Amygdala (tissue), 56 donors: ENCODE measurements at places on chromosomes 2 and 18.

GRCh38 chr2:228983700-228984099 lies 287.4 kb downstream of the PID1 start:
- DNase-seq, result no peak

GRCh38 chr2:239724194-239724849 lies 300.8 kb downstream of the NDUFA10 start:
- no peak for DNase-seq

DNA sequence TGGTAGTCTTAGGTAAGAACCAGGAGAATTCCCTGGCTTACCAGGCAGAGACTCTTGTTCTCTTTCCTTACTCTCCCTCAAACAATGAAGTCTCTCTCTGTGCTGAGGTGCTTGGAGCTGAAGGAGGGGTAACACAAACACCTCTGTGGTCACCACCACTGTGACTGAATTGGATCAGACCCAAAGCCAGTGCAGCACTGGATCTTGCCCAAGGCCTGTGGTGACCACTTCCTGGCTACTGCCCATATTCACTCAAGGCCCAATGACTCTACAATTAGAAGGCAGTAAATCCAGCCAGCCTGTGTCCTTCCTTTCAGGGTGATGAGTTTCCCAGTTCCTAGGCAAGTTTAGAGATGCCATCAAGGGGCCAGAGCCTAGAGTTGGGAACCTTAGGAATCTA lies 706.8 kb downstream of the SLC4A3 start:
- DNase-seq, result no peak

GRCh38 chr18:79819968-79820351 lies 22.2 kb downstream of the KCNG2 start:
- DNase-seq, result no peak

GRCh38 chr18:11096411-11096810 lies 53.0 kb downstream of the PIEZO2 start:
- DNase-seq, result no peak

DNA sequence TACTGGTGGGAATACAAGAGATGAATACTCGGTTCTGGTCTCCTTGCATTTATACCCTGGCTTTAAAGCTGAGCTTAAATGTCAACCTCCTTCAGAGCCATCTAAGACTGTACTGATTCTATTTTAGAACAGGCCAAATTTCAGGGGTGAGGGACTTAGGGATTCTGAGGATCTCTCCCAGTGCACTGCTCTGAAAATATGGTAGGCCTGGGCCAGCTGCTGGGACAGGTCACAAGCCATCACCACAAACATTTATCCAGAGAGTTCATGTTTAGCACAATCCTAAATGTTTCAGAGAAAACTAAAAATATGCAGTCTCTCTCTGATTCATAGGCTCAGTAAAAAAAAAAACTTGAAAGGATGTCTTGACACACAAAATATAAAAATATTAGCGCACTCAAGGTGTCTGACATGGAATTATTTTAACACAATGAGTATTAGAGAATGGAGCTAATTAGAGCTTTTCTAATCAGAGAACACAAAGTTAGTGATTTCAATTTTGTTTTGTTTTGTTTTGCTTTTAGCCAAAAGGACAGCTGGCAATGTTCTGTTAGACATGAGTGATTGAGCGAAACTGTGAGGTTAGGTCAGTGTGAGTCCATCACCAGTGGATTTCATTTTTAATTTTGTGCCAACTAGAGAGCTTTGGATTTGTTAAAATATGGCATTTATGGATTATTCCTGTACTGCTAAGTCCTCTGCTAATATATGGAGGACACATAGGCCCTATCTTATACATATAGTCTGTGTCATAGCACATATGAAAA lies 38.8 kb downstream of the MFSD6 start:
- no peak for DNase-seq

GRCh38 chr18:76565238-76566173 lies 70.5 kb upstream of the ZNF516 start:
- peak; percentile 12 for DNase-seq

GRCh38 chr2:7096726-7097352 lies 179.6 kb downstream of the RNF144A start:
- no peak for DNase-seq

DNA sequence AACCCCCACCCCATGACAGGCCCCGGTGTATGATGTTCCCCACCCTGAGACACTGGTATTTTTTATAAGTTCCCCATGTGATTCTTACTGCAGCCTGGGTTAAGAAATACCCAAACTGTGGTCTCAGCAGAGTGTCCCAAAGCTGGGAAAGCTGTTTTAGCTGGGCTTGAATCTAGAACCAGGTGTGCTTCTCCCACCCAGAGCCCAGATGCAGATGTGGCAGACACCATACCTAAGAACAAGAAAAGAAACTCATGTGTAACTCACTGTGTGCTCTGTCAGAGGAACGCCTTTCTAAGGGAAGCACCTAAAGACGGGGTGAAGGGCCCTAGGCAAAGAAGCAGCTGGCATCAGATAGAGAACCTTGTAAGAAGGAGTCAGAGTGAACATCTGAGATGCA lies 23.9 kb downstream of the DOK1 start:
- no peak for DNase-seq

DNA sequence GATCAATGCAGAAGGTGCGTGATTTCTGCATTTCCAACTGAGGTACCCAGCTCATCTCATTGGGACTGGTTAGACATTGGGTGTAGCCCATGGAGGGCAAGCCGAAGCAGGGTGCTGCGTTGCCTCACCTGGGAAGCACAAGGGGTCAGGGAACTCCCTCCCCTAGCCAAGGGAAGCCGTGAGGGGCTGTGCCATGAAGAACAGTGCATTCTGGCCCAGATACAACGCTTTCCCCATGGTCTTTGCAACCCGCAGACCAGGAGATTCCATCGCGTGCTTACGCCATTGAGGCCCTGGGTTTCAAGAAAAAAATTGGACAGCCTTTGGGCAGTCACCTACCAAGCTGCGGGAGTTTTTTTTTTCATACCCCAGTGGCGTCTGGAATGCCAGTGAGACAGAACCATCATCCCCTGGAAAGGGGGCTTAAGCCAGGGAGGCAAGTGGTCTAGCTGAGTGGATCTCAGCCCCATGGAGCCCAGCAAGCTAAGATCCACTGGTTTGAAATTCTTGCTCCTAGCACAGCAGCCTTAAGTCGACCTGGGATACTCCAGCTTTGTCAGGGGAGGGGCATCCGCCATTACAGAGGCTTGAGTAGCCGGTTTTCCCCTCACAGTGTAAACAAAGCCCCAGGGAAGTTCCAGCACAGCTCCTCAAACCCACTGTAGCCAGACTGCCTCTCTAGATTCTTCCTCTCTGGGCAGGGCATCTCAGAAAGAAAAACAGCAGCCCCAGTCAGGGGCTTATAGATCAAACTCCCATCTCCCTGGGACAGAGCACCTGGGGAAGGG lies 21.7 kb downstream of the TFPI start:
- no peak for DNase-seq

DNA sequence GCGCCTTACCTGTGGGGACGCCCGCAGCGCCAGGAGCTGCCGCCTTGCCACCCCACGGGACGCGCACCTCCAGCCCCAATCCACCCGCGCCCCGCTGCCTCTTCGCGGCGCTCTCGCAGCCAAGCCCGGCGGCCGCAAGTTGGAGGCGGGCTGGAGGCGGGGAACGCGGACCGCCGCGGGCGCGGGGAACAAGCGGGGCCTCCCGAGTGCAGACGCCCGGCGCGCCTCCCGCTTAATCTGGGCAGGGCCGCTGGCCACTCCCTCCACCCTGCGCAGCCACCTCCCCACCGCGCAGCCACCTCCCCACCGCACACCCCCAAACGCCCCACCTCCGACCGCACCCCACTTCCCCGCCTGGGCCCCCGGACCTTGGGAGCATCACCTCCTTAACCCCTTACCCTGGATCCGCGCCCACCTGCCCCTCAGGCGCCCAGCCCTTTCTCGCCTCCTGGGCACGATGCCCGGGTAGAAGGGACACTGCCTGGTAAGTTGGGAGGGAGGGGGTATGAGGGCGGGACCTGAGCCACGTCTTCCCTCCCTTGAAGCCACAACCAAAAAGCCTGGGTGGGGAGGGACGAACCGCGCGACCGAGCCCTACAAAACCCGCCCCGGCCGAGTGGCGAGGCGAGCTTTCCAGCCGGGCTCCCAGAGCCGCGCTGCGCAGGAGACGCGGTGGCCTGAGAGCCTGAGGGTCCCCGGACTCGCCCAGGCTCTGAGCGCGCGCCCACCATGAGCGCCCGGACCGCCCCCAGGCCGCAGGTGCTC lies at the start of the genes COL4A3 and COL4A4:
COL4A3 (plus strand) TSS at position 627 of the 765 bp plus-strand sequence; CDS start at position 730, 103 bp downstream.
COL4A4 (minus strand) TSS at position 208 of the 765 bp plus-strand sequence. CDS start 16,722 bp downstream, outside the sequence.
- no peak for DNase-seq

DNA sequence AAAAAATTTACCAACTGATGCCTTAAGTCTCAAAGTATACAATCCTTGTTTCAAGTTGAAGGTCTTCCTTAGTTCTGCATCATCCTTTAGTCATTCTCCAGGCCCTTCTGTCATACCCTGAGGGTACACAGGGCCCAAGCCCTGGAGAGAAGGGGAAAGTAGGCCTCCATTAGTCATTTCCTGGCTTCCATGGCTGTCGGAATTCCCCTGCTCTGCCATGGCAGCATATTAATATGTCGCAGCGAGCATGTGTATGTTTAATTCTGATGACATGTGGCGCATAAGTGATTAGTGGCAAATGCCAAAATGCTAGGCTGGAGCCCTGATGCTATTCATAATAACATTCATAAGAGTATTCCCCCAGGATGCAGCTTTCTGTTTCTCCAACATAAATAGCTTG lies 22.1 kb downstream of the GPR39 start:
- DNase-seq, result no peak

DNA sequence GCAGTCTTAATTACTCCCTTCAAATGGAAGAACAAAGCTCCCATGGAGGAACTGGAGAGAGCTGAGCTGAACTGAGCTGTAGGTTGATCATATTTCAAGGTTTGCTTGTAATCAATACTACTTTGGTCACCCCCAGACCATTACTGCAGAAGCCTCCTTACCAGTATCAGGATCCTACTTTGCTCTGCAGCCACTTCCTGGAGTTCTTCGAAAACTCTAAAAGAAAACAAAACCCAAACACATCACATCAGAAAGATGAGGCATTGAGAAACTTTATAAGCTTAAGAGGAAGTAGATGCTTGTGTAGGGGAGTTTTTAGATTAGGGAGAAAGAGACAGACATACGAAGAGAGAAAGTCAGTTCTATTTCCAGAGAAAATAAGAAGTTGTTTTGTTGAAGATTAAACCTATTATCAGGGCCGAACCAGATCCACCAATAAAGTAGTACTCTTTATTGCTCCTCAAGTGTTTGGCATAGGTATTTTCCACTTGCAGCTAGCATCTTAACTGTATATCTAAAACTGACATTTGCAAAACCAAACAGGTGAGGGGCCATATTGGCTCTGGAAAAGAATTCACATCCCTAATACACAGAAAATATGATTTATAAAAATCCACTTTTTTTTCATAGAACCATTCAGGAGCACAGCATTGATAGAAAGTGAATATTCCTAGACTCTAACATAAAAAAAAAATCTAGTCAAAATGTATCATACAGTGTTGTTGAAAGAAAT lies 166.9 kb upstream of the KLF7 start:
- DNase-seq, result no peak

- no peak for DNase-seq
Observed at GRCh38 chr2:151851761-151852160, 23.5 kb upstream of the ARL5A start.

DNA sequence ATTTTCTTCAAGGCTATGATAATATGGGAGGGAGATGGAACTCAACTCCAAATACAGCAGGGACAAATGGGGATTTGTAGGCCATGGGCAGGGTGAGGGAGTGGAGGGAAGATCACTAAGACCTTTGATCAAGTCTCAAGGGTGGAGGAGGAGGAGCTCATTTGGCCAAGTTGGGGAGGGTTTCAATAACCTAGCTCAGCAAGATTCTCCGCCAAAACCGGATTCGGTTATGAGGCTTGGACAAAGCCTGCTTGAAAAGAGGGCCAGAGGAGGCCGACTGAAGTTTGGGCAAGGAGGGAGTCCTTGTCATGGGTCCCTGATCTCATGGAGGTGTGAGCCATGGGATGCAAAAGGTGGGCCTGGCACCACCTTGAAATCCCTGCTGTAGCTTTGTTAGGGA lies 68.8 kb downstream of the TSN start:
- DNase-seq, result no peak

- DNase-seq, result no peak
Observed at GRCh38 chr2:121736140-121736461, 574 bp downstream of the NIFK start.

GRCh38 chr2:195477248-195477995 lies 179.6 kb upstream of the SLC39A10 start:
- DNase-seq, result no peak

DNA sequence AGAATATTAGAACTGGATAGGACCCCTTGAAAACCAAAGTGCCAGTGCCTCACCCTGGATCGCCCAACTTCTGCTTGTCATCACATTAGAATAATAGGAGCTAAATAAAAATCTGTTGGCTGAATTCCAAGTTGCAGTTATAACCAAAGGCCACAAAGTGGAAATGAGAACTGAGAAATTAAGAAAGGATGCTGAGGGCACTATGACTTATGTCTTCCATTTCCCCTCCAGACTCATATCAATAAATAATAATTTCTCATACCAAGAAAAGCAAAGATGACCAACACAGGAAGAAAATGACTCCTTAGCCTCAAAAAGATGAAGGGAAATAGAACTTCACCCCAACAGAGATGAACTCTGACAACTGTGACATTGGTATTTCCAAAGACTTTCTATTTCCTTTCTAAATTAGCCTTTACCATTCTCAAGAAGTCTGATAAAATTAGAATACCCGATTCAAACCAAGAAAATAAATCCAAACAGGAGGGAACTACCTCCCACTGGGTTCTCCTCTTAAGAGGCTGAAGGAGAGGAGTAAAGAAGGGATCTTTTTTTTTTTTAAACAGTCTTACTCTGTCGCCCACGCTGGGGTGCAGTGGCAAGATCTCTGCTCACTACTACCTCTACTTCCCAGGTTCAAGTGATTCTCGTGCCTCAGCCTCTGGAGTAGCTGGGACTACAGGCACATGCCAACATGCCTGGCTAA lies 46.5 kb upstream of the EPG5 start:
- no peak for DNase-seq

- no peak for DNase-seq
Observed at GRCh38 chr2:20080839-20081415, 29.5 kb upstream of the LAPTM4A start.

GRCh38 chr2:20212871-20213503 lies 11.9 kb downstream of the SDC1 start:
- DNase-seq, result no peak

GRCh38 chr18:74184875-74185274 lies 36.6 kb downstream of the TIMM21 start:
- no peak for DNase-seq

DNA sequence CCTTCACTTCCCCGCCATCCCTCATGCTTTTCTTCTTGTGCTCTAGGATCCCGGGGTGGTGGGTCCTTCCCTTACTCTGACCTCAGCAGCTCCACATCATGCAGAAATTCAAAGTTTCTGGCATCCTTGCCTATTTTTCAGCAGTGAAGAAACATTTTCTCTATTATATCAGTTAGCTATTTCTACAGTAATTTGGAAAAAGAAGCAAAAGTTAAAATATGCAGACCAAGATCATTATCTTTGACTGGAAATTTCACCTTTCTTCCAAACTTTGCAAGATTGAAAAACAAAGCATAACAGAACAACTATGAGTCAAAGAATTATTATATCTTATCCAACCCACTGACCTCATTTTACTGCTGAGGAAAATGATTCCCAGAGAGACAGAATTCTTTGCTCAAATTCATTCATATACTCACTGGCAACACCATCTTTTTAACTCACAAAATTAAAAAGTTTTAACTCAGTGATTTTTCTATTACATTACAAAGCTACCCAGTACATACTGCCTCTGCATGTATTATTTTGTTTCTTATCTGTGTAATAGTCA lies 40.5 kb downstream of the ANTXR1 start:
- DNase-seq, result no peak
